ENCODE measurements at places on chromosomes 5 and 9.

DNA sequence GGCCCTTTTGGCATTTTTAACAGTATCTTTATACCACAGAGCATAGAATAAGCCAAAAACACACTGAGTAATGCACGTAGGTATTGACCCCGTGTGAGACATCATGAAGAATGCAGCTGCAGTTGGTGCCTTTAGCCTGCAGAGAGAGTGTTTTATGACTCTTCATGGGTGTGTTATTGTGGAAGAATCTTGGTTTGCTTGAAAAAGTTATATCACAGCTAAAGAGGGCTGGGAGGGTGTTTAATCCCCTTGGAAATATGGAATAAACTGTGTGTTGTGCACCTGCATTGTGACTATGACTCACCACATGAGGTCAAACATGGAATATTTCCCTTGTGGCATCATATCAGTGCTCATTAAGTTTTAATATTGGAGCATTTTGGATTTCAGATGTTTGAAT, 458.7 kb downstream of the CDH9 start:
- DNase-seq, result no peak

DNA sequence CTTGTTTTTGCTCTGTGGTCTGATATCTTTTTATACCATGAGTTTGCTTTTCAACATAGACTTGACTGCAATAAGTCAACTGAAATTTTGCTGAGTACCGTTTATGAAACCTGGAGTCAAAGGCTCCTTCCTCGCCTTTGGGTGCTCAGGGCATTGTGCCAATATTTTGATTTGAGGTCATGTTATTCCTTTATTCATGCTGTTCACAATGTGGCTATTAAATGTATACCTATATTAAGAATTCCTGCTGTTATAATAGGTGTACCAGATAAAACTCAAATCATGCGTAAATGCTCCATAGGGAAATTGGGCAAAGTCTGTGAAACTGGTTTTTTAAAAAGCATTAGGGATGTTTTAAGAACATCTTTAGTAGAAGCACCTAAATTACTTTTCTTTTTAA, 334.0 kb upstream of the NUDT12 start:
- DNase-seq, result no peak

GRCh38 chr5:90888511-90889324, 330.1 kb downstream of the ADGRV1 start:
- no peak for DNase-seq

GRCh38 chr5:72486371-72486770, 20.8 kb downstream of the ZNF366 start:
- no peak for DNase-seq

DNA sequence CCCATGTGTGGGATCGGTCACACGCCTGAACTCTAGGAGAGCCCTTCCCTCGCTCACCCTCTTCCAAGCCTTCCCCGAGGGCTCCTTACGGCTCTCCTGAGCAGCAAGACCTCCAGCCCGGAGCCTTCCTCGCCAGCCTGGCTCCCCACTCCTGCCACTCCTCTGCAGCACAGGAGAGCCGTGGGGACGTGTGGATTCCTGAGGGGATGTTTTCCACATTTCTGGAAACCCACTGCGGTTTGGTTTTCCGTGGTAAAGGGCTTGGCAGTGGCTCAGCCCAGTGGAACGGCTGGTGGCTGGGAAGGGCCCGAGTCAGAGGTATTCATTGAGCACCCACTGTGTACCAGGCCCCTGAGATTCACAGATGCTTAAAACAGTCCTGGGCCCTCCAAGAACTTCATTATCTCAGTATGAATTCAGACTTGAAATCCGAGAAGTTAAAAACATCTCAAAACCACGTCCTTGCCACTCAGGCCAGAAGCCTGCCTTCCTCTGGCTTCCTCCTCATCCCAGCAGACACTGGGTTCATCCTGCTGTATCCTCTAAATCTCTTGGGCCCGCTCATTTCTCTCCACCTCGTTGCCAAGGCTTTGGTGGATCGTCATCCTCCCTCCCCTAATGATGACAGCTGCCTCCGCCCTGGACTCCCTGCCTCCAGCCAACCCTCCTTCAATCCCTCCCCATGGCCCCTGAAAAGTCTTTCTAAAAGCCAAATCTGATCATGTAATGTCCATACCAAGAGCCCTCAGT, 109.6 kb downstream of the FGF18 start:
- DNase-seq, result no peak

GRCh38 chr5:18745042-18745987, 1111.1 kb downstream of the TAF11L14 start:
- peak; percentile 14 for DNase-seq

- DNase-seq, result no peak
Measured at GRCh38 chr5:717143-717542, 24.0 kb upstream of the TPPP start.

DNA sequence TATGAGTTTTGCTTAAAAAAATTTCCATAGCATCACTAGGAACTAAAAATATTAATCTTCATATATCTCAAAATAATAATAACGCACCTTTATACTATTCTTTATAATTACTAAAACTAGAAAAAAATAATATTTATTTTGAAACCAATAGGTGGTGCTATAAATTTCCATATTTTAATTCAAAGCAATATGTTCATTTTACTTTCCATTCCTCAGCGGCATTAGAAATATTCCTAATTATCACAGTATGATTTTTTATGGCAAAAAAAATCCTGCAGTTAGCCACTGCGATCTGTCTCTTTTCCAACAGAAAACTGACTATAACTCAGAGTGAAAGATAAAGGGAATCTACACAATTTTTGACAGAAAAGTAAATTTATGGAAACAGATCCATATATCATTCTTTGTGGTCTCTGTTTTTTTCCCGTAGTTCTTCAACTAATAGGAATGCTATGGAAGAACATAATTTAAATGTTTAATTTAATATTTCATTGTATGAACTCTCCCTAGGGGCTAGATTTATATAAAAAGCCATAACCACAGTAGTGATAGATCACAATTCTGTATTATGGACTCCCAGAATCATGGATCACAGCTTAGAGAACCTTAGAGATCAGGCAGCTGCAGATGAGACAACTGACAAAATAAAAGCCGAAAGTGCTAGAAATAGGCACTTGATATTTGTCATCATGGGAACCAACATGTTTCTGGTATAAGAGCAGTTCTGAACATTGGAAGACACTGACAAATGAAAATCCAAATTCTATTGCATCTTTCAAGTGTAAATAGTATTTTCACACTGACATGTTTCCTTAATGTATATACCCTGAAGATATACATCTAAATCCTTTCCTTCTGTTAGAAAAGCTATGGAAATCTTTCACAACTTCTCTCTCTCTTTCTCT, 167.7 kb upstream of the MPDZ start:
- no peak for DNase-seq

DNA sequence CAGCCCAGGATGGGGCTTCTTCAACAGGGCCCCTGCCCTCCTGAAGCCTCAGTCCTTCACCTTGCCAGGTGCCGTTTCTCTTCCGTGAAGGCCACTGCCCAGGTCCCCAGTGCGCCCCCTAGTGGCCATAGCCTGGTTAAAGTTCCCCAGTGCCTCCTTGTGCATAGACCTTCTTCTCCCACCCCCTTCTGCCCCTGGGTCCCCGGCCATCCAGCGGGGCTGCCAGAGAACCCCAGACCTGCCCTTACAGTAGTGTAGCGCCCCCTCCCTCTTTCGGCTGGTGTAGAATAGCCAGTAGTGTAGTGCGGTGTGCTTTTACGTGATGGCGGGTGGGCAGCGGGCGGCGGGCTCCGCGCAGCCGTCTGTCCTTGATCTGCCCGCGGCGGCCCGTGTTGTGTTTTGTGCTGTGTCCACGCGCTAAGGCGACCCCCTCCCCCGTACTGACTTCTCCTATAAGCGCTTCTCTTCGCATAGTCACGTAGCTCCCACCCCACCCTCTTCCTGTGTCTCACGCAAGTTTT, 23.6 kb downstream of the PCDHGC5 start:
- DNase-seq, result peak; percentile 90

- DNase-seq, result no peak
Measured at GRCh38 chr5:159241946-159242552, 21.0 kb upstream of the UBLCP1 start.

DNA sequence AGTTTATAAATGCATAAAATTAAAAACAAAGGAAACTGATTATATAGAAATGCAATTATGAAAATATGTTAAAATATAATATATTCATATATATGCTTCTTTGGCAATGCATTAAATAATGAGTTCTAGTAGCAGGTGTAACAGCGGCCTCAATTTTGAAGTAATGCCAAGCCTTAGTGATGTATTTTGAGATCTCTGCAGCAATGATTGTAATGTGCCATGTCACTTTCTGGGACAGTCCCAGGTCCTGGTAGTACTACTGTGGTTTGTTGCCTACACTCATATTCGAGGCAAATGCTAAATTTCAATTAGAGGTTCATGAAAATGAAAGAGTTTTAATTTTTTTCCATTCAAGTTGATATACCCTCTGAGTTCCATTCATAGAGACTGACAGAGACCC, 75.8 kb upstream of the ORM1 start:
- no peak for DNase-seq

DNA sequence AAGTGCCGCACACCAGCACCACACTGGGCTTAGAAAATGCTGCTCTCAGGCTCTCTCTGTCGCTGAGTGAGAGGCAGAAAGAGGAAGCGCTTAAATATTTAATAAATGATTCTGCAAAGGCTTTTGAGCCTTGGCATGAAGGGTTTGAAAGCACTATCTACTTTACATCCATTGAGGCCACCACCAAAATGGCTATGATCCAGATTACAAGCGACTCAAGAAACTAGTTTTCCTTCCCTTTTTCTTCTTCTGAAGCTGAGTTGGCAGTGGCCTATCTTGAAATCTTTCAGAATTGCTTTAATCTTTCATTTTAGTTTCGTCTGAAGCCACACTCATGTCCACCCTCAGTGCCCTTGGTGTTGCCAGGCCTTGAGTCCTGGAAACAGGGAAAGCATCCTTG, 59.5 kb downstream of the EBF1 start:
- no peak for DNase-seq

DNA sequence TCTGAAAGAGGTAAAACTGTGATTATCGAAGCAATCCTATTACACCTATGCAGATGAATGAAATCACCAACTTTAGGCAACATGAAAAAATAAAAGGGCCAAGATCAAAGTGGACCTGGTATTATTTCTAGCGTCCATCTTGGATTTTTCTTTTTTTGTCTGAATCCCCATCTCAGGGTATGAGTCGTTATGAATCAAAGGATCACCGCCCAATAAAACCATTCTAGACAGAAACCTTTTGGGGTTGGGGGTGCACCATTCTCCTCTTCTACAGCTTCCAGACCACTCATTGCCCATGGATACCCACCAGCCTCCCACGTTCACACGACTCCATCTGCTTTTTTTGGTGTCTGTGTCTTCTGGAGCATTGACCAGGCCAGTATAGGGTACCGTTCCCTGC, 33.4 kb downstream of the MAP1B start:
- no peak for DNase-seq

DNA sequence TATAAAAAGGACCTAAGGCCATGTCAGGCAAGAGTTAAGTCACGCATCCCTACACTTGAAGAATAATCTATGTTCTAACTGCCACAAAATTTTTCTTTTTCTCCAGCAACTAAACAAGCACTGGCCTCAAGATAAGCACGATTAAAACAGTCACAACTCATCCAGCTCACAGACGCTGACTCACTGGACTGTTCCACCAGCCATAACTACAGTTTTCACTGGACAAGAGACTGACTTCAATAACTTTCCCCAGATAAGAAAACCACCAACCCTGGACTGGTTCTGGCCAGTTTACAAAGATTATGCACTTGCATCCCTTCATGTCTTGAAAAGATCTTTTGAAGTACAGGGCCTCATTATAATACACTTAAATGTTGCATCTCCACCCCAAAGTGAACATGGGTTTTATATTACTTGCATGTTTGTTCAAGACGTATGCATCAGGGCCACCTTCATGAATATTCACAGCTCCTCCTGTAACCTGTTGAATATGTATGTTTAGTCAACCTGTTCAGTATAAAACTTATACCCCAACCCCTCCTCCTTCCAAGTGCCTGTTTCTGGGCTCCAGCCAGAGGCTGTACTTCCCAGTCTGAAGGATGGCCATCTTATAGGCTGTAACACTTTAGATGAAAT, 129.3 kb upstream of the EPB41L4A start:
- DNase-seq, result no peak

DNA sequence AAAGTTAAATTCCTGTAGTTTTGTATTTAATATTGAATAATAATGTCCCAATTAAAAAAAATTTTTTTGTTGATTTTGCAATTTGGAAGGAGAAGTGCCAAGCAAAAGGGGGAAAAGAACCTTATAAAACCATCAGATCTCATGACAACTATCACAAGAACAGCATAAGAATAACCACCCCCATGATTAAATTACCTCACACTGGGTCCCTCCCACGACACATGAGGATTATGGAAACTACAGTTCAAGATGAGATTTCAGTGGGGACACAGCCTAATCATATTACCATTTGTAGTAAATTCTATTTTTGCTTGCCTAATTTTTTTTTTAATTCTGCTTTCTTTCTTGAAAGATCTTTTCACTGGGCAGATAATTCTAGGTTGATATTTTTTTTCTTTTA, 33.4 kb upstream of the FCHO2 start:
- no peak for DNase-seq

Data from stimulated activated CD4-positive, alpha-beta T cell treated with anti-CD3 and anti-CD28 coated beads, Interleukin-2, amount 100 ng/mL, for 24 hours (primary cell).